ENCODE measurements at places on chromosomes 13 and 19.

GRCh38 chr19:16247353-16248182, 49.9 kb downstream of the AP1M1 start:
- DNase-seq: peak; percentile 87

DNA sequence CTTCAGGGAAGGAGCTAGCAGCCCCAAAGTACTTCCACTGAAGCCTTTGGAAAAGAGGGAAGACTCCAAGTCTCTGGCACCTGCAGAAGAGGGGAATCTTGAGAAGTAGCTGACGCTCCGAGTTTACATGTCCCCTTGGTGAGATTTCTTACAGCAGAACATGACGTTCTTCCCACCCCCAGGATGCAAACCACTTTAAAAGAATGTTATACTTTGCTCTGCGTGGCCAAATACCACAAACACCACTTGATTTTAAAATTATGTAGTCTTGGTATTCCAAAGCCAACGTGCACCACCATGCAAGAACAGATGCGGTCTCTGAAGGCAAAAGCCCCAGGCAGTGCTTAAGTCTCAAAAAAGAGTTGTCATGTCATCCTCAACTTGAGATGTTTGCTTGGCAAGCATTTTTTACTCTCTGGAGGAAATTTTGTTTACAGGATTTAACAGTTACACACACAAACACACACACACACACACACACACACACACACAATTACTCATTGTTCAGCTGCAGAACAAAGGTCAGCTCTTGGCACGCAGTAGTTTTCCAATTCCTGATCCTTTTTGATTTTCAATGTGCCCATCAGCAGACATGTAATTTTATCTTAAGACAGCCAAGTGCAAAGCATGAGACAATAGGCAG, 106.1 kb downstream of the RGCC start:
- no peak for DNase-seq

DNA sequence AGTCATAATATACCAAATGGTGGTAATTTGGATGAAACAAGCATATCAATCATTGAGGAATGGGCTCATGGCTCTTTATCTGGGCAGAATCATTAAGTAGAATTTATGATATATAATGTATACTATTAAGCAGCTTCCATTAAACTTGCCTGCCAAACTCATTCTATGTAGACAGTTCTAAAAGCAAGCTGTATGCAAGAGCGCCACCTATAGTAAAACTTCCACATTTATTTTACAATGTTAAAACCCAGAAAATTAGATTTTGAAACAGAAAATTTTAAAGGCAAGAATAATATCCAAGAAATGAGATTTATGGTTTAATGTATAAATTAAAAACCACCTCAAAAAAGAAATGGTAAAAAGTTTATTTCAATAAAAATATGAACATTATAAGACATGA, 161.5 kb downstream of the MZT1 start:
- no peak for DNase-seq

- peak; percentile 48 for DNase-seq
Measured at GRCh38 chr19:10086591-10087192, 575 bp downstream of the SHFL start.

All from activated CD4-positive, alpha-beta T cell treated with anti-CD3 and anti-CD28 coated beads, Interleukin-2, amount 10 ng/mL, durations not matched to agents 7 days and 5 days (primary cell).